Activated CD8-positive, alpha-beta T cell treated with anti-CD3 and anti-CD28 coated beads, Interleukin-2, amount 10 ng/mL, durations not matched to agents 7 days and 5 days (primary cell): ENCODE measurements at places on chromosomes 2 and 18. TPM values are rescaled to one million over a fixed set of nuclear protein-coding genes. Genes with fewer than 3 reads are reported as not detected.
A peak's percentile ranks its signal among the peaks of the same experiment; 100 is the strongest.

DNA sequence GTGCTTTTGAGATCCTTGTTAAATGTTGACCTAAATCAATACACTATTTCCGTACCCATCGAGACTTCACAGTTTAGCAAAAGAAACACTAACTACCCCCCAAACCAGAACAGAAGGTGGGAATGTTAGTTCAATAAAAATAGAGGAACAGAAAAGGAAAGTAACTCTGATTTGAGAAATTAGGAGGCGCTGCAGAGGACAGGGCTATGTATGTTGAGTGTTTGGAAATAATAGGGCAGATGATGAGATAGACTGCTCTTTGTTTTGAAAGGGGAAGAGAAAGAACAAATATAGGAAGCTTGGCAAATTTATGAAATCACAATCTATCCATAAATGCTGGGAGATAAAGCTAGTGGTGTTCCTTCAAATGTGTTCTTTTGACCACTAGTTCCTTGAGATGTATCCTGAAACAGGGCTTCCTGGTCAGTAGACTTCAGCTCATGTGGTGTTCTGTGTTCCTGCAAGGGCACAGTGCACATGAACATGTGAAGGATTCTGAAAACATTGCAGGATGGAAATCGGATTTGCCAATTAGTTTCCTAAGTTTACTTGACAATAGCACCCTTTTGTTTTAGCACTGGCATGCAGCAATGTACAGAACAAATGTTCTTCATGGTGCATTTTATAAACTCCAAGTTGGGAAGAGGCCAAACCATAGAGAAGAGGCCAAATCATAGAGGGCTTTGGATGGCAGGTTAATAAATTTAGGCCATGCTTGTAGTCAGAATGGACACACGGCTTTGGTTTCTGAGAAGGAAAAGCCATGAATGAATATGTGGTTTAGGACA, 39.8 kb downstream of the RHBDD1 start:
- peaks cover 21% of the 10 kb centered on the region for H3K36me3 ChIP-seq
- H3K27ac ChIP-seq, result no peak overlapping the region
- H3K4me1 ChIP-seq, result peaks cover 13% of the 10 kb centered on the region
- H3K27me3 ChIP-seq, result no peaks in the 10 kb centered on the region

DNA sequence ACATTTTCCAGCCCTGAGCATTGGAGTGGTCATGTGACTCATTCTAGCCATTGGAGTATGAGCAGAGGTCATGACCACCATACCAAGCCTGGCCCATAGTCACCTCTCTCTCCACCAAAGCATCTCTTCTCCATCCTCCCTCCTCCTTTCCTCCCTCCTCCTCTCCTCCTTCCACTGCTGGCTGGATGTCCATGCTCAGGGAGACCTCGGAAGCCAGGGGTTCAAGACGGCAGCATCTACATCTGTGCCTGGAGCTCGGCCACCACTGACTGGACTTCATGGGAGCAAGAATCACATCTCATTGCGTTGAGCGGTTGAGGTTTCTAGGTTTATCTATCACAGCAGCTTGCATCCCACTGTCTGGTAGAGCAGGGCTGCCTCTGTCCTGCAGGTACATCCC, 252.4 kb downstream of the NDUFA10 start:
- no peaks in the 10 kb centered on the region for H3K36me3 ChIP-seq
- no peak overlapping the region for H3K4me3 ChIP-seq
- H3K4me1 ChIP-seq, result no peaks in the 10 kb centered on the region

DNA sequence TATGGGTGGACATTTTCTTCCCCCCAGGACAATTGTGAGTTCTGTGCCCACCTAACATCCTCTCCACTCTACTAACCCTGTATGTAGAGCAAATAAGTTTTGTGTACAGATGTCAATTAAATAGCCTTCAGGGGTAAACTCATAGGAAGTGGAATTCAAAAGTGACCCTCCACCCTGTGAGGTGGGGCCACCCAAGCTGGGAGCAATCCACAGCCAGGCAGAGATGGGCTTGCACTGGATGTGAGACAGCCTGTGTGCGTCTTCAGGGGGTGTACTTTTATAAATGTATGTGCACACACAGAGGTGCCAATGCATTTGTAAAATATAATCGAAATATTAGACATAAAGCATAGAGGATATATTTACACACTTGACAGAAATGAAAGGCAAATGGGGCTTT, 33.1 kb upstream of the ATP6V1B1 start:
- no peak for DNase-seq
- H3K36me3 ChIP-seq, result no peaks in the 10 kb centered on the region
- no peak overlapping the region for H3K4me3 ChIP-seq
- H3K27me3 ChIP-seq, result peaks cover 92% of the 10 kb centered on the region
- H3K4me1 ChIP-seq, result peaks cover 14% of the 10 kb centered on the region

The REEP1 gene
- not detected for total RNA-seq

- no peaks in the 10 kb centered on the region for H3K27me3 ChIP-seq
- no peaks in the 10 kb centered on the region for H3K36me3 ChIP-seq
- no peaks in the 10 kb centered on the region for H3K4me1 ChIP-seq
- no peak overlapping the region for H3K27ac ChIP-seq
- DNase-seq, result no peak
These were observed 158.7 kb upstream of the NCKAP5 start for GRCh38 chr2:133726973-133727372.

GRCh38 chr2:12727065-12727464, 10.3 kb downstream of the TRIB2 start:
- H3K27ac ChIP-seq, result peak overlapping the region; percentile 86
- H3K27me3 ChIP-seq, result no peaks in the 10 kb centered on the region
- peak overlapping the region; percentile 5 for H3K4me3 ChIP-seq
- peaks cover 88% of the 10 kb centered on the region for H3K4me1 ChIP-seq
- peaks cover 95% of the 10 kb centered on the region for H3K36me3 ChIP-seq

DNA sequence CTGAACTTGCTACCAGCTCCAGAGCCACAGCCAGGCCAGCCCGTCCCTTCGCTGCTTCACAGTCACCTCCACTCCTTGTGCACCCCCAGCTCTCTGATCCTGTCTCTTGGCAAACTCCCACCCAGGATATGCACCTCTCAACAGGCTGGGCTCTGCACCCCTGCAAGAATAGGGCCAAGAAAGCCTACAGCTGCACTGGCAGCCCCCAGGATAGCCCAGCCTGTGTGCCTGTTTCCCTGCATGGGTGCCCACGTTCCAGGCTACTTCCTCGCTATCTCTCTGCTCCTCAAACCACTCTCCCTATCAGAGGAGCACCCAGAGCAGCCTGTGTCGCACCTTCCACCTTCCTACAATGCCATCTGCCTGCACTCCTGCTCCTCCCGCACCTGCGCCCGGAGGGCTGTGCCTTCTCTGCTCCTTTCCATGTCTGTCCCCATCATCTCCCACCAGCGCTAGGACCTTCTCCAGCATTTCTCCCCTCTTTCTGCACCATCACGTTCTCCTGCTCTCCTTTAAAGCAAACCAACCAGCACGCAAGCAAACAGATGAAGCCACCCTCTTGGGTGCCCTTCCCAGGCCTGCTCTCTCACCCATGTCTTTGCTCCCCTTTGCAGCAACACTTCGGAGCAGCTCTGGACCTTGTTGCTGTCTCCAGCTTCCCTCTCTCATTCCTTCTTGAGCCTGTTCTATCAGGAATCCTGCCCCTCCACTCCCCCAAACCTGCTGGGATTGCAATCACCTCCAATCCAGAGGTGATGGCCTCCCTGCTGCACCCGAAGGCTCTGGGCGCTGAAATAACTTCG, 313.2 kb upstream of the HS6ST1 start:
- peaks cover 32% of the 10 kb centered on the region for H3K27me3 ChIP-seq
- H3K4me3 ChIP-seq, result no peak overlapping the region
- H3K4me1 ChIP-seq, result peaks cover 15% of the 10 kb centered on the region
- no peak for DNase-seq
- H3K36me3 ChIP-seq, result no peaks in the 10 kb centered on the region
- H3K27ac ChIP-seq, result no peak overlapping the region

DNA sequence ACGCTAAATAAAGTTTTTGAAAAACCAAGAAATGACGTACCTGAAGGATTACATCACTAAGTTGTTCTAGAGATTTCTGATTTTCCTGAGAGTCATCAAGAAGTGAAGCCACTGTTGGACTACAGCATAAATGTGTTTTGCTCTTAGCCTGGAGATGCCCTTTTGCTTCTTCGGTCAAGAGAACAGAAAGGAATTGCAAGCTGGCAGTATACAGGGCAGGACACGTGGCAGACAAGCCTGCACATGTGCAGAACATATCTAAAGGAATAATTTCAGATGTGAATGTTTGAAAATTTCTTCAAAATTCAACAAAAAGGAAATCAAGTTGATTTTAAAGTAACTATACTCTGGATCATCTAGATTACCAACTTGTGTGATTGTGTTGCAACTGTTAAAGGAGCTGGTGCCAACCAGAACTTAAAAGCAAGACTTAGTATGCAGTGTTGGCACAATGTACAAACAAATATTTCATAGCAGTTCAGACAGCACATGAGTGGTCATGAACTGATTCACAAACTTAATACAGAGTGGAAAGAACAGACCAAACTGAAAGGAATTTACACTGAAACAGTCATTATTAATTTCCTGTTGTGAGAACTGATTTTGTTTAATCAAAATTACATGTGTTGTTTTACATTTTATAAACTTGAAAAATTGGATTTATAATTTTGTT, 100.4 kb upstream of the CD226 start:
- no peaks in the 10 kb centered on the region for H3K4me1 ChIP-seq
- no peak overlapping the region for H3K4me3 ChIP-seq

The SLC8A1 gene
- 0.10 TPM for total RNA-seq
